Right kidney (tissue), 9 donors: ENCODE measurements at places on chromosomes 11 and 22.

DNA sequence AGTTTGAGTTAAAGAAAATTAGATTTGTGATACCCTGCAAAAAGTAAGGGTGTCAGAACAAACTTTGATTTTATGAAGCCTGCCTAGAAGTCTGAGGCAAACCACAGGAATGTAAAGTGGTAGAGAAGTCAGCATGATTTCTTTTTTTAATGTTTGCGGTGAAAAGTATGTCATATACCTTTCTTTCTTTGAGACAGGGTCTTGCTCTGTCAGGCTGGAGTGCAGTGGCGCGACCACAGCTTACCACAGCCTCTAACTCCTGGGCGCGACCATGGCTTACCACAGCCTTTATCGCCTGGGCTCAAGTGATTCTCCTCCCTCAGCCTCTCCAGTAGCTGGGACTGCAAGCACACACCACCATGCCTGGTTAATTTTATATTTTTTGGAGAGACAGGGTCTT is 4.7 kb downstream of the API5 start:
- DNase-seq: no peak

DNA sequence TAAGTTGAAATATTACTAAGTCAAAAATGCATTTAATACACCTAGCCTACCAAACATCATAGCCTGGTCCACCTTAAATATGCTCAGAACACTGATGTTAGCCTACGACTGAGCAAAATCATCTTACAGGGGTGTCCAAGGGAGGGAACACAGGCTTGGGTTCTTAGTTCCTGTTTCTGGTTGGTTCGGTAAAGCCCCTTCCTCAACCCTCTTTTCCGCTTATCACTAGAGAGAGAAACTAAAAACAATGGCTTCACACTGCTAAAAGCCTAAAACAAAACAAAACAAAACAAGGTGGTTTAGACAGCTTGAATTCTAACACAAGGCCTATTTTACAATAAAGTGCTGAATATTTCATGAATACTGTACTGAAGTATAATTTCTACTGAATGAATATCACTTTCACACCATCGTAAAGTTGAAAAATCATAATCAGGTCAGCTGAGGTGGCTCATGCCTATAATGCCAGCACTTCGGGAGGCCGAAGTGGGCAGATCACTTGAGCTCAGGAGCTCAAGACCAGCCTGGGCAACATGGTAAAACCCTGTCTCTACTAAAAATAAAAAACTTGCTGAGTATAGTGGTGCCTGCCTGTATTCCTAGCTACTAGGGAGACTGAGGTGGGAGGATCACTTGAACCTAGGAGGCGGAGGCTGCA is 118.0 kb downstream of the SIK3 start:
- no peak for DNase-seq

- no peak for DNase-seq
Observed at GRCh38 chr11:45994371-45995341, 72.2 kb downstream of the LARGE2 start.

DNA sequence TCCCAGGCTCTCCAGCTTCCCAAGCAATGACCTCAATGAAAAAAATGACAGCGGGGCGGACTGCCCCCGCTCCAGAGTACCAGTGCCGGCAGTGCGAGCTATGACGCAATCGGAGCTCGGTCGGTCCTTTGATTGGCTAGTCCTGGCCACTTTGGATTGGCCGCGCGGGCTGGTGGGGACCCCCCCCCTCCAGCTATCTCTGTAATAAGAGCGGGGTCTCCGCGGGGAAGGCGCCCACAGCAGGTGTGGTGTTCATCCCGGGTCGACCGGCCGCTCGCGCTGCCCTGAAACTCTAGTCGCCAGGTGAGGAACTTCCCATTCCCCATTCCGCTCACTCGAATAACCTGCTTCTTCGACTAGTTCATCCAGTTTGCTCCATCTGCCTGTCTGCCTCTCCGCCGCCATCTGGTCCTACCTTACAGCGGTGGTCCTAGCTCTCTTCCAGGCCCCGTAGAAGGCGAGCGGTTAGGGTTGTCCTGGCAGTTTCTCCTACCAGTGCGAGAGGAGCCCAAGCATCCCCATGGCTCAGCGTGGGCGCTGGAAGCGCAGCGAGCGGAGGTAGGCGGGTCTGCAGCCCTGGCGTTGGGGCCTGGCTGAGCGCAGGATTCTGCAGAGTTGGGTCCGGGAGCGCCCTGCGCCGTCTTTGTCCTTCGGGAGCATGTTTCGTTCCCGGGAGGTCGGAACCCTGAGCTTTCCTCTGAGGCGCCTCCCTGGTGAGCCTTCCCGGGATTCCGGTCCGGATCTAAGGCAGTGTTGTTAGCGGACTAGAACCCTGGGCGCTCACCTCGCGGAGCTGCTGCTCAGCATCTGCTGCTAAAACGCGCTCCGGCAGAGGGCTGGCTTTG is at the start of gene CALCB:
Gene CALCB (plus strand): TSS at position 233 of the 845 bp plus-strand sequence. CDS start 1,126 bp downstream, outside the sequence.
- DNase-seq: peak; percentile 72

DNA sequence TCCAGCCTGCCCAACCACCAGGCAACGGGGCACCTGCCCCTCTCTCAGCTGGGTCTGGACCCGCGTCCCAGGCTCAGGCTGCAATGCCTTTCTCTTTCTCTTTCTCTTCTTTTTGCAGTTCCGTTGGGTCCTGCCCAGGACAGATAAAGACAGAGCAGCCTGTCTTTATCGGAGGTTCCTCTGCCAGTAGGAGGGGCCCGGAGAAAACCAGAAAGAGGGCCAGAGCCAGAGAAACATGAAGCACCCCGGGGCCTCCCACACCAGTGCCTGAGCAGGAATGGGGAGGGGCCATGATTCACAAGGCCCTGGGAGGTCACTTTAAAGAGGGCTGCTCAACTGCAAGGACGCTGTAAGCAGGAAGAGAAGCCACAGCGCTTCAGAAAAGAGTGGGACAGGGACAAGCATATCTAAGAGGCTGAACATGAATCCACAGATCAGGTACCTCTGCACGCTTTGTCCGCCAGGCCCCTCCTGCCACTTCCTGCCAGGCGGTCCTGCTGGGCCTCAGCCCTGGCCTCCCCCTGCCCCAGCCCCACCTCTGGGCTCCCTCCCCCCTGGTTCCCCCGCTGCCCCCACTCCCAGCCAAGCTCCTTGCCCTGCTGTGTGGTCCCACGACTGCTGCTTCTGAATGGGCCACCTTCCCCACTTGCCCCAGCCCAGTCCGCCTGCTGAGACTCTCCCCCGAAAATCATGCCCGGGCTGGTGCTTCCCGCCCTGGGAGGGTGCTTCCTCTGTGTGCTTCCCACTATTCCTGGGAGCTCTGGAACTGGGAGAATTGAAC is at the start of gene APOBEC3C:
Gene APOBEC3C (plus strand): TSS at position 316 of the 781 bp plus-strand sequence. CDS start 106 bp downstream, at position 422.
- DNase-seq: peak; percentile 70

- DNase-seq: peak; percentile 49
Observed at GRCh38 chr11:59207988-59208451, 4.7 kb downstream of the MPEG1 start.

DNA sequence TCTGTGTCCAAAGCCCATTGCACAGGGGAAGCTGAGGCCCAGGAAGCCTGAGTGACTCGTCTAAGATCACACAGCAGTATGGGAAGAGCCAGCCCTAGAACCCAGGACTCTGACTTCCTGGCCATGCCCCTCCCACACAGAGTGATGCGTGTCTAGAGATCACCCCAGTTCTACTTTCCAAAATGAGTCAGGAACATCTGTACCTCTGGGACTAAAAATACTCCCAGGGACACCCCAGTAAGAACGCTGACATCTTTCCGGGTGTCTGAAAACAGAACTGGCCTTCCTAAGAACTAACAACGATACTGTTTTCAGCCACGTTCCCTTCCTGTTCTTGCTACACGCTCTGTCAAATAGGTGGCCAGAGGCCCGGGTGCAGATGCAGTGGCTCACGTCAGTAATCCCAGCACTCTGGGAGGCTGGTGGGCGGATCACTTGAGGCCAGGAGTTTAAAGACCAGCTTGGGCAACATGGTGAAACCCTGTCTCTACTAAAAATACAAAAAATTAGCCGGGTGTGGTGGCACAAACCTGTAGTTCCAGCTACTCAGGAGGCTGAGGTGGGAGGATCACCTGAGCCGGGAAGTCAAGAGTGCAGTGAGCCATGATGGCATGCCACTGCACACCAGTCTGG is 21.7 kb upstream of the PDGFB start:
- no peak for DNase-seq

DNA sequence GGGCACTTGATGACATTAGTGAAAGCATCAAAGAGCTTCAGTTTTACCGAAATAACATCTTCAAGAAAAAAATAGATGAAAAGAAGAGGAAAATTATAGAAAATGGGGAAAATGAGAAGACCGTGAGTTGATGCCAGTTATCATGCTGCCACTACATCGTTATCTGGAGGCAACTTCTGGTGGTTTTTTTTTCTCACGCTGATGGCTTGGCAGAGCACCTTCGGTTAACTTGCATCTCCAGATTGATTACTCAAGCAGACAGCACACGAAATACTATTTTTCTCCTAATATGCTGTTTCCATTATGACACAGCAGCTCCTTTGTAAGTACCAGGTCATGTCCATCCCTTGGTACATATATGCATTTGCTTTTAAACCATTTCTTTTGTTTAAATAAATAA is 10.6 kb downstream of the REXO2 start:
- no peak for DNase-seq

DNA sequence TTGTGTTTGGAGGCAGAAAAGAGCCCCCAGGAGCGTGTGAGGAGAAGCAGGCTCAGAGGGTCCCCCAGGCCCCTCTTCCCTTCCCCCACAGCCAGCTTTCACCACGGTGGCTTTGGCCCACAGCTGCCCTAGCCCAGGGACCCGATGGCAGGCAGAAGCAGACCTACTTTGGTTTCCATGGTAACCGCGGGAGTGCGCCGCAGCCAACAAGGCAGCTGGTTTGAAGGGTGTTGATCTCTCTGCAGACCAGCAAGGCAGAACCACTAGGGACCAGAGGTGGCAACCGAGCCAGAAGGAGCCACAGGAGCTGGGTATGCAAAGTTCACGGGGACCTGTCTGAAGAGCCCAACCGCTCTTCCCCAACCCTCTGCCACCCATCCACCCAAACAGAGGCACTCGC is 69.4 kb downstream of the BUD13 start:
- DNase-seq: peak; percentile 47

DNA sequence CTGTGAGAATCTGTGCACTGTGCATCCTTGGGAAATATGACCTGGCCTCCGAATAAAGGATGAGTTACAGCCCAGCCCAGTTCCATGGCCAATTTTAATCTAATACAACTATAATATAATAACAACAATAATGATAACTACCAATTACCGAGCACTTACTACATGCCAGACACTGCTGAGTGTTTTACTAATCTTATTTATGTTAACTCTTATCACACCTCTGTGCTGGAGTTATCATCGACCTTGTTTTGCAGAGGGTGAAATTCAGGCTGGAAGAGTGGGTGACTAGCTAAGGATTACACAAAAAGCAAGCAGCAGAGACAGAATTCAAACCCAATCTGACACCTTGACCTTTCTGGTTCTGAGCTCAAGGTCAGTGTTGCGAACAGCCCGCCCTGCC is 83.9 kb downstream of the GALNT18 start:
- no peak for DNase-seq

- no peak for DNase-seq
Observed at GRCh38 chr22:28792491-28793383, 7.6 kb downstream of the XBP1 start.

GRCh38 chr11:92848578-92848977 is 120.9 kb upstream of the MTNR1B start:
- no peak for DNase-seq

DNA sequence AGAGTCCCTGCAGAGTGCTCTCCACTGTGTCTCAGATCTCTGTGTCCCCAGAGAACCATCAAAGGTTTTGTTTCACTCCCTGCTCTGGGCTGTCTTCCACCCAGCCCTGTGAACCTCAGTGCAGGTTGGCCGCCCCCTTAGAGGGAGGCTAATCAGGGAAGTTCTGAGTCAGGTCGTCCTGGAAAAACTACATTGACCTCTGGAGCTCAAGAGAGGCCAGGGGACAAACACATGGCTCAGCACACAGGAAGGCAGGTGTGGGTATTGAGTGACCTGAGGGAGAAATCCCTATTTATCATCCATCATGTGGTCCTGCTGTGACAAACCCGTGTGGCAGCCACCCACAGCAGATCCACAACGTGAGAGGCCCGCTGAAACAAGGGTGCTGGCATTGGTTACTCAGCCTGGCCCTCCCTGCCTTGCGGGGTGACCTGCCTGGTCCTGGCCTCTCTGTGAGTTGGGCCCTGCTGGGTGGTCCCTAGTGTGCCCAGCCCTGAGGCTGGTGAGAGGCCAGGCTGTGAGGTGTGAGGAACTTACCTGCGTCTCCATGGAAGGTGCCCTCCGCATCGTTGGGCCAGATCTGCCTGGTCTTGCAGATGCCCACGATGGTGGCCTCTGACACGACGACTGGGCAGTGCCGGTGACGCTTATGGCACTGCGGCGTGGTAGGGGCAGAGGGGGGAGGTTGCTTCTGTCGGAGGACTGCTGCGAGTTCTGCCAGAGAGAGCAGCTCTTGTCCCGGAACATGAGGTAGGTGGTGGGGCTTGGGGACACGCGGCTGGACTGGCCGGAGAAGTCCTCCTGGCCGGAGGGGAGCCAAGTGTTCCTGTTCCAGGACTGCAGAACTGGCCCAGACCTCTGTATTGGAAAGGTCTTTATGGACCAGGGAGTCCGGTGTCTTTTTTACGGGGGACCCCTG is 669 bp upstream of the BCR start:
- DNase-seq: no peak

DNA sequence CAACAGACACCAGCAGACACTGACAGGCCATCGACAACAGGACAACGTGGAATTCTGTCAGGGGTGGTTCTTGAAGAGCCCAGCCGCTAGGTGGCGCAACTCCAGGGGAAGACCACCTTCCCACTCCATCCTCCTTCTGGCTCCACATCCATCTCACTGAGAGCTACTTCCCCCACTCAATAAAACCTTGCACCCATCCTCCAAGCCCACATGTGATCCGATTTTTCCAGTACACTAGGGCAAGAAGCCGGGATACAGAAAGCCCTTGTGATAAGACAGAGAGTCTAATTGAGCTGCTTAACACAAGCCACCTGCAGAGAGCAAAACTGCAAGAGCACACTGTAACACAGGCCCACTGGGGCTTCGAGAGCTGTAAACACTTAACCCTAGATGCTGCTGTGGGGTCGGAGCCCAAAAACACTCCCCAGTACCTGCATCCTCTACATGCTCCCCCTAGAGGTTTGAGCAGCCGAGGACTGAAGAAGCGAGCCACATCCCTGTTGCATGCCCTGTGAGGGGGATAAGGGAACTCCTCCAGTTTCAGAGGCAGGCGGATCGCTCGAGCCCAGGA is 11.5 kb upstream of the RAB39A start:
- peak; percentile 4 for DNase-seq

DNA sequence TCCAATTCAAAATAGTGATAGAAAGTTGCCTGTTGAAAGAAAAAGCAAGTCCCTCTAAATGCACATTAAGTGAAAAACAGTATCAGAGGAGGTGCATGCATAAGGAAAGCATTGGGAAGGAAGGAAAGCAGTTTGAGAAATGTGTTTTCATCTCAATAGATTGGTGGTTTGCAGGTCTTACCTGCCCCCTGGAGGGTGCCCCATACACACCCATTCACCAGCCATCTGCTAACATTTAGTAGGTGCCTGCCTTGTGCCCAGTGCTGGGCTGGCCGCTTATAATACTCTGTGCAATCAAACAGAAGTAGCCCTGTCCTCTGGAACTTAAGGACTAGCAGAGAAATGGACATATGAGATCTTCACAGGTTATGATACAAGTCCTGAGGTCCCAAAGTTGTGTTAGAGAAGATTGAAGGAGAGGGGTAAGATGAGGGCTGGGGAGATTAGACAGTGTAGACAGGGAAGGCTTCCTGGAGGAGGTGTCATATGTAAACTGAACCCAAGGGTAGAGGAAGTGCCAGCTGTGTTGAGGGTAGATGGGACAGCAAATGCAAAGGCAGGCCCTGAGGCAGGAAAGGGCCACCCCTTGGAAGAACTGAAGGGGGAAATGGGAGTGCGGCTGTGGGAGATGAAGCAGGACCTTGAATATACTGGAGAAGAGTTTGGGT is 184.2 kb downstream of the MN1 start:
- no peak for DNase-seq

GRCh38 chr11:8593935-8594909 is at the start of gene STK33:
Gene STK33, minus strand, starts transcription at chr11:8594228. Its CDS starts 119,323 bp downstream, at chr11:8474905.
- DNase-seq: peak; percentile 86
